ENCODE measurements at places on chromosomes 12 and 14.

DNA sequence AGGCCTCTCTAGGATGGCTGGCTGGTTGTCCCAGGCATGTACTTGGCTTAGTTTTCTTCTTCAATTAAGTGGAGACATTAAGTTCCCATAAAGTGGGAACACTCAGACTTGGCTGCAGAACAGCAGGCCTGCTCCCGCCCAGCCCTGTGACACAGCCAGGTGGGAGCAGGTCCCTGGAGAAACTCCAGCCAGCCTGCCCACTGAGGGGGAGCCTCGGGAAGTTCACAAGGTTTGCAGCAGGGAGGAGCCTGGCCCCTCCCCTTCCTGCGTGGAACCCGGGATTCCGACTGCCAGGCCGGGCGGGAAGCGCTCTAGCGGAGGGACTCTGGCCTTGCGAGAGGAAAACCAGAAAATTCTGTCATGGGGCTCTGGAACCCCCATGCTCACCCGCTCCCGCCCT lies 98.3 kb upstream of the EVL start:
- no peak for DNase-seq

GRCh38 chr12:42985506-42985905 lies 396.0 kb upstream of the PRICKLE1 start:
- no peak for DNase-seq

- no peak for DNase-seq
Observed at GRCh38 chr12:32486158-32486557, 86.8 kb downstream of the FGD4 start.

DNA sequence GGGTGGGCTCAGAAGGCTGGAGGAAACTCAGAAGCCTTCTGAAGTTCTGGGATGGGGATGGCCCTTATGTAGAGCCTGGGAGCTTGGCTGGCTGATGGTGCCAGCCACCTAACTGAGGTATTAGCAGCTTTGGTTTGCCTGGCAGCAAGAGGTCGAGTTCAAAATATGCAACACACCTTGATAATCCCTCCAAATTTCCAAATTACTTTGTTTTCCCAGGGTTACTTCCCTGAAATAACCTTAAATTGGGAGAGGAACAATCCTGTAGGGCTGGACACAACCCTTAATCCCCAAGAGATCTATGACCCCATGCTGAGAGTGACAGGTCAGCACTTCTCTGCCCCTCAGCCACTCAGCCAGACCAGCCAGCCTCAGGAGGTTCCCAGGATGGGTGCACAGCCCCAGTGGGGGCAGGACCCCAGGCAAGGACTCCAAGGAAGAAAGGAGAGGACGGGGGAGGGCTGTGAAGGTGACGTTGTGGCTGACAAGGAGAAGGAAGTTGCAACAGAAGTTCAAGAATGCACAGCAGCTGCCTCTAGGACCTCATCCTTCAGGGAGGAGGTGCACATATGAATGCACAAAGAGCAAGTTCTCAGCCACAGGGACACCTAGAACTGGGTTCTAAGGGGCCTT lies 18.6 kb upstream of the KRT77 start:
- no peak for DNase-seq

DNA sequence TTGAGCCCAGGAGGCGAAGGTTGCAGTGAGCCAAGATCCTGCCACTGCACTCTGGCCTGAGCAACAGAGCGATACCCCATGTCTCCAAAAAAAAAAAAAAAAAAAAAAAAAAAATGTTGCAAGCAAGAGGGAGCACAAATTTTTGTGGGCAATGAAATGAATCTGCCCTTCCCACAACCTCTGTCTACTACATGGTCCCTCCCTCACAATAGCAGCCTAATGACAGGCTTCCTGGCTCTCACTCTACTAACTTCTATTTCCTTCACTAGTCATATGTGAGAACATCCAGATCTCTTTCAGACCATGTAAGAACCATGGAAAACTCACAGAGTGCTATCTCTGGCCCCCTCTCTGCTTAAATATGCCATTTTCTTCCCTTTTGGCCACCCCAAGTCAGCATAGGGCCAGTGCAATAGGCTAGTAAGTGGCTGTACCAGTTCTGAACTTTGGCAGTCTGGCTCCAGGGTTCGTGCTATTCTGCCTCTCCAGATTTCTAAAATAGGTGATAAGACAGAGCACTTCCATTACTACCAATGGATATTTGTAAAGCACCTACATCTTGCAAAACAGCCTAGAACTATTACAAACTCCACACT lies 7.1 kb downstream of the OSBPL8 start:
- DNase-seq: no peak

GRCh38 chr14:32354716-32355115 lies 25.6 kb downstream of the AKAP6 start:
- no peak for DNase-seq

GRCh38 chr12:57755454-57756372 lies 810 bp downstream of the MARCHF9 start:
- peak; percentile 45 for DNase-seq

GRCh38 chr14:93040982-93041381 lies 74.7 kb downstream of the ITPK1 start:
- no peak for DNase-seq

GRCh38 chr14:89470401-89470800 lies 53.4 kb upstream of the FOXN3 start:
- no peak for DNase-seq

- no peak for DNase-seq
Observed at GRCh38 chr14:56324856-56325699, 206.9 kb downstream of the PELI2 start.

GRCh38 chr12:52043386-52044212 lies 7.6 kb upstream of the NR4A1 start:
- no peak for DNase-seq

- no peak for DNase-seq
Observed at GRCh38 chr14:91273273-91273884, 28.9 kb upstream of the GPR68 start.

DNA sequence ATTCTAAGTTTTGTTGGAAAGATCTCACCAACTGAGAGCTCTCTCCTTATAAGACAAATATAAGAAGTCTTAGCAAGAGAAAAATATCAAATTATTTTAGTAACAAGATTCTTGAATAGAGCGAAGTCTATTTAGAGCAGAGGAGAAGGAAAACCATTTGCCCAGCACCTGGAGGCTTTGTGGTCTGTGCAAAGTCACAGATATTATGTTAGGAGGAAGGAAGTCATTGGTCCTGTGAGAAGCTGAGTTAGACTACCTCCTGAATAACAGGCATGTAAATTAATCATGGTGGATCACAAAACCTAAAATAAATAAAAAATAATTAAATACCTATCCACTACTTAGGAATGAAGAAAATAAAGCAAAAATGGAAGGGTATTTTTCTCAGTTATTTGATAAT lies 38.4 kb upstream of the ATXN7L3B start:
- DNase-seq: no peak
